ENCODE measurements at places on chromosomes 13 and 19.

GRCh38 chr13:101917833-101918661 is 465.6 kb downstream of the ITGBL1 start:
- no peak for DNase-seq

DNA sequence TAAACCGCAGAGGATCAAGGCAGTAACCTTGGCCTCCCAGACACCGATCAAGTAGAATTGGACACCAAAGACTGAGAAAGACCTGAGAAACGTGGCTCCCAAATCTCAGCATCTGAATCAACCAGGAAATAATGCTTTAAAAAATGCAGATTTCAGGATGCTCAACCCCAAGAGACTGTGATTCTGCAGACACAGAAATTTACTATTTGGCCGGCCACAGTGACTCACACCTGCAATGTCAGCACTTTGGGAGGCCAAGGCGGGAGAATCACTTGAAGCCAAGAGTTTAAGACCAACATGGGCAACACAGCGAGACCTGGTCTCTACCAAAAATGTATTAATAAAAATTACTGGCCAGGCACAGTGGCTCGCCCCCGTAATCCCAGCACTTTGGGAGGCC is 6.2 kb downstream of the ABCC4 start:
- DNase-seq: no peak

- no peak for DNase-seq
Measured at GRCh38 chr13:26628706-26629105, 71.2 kb downstream of the WASF3 start.

GRCh38 chr13:47853236-47853635 is 147.8 kb downstream of the SUCLA2 start:
- no peak for DNase-seq
